Activated T-cell treated with anti-CD3 and anti-CD28 coated beads, Interleukin-2, amount 50 U/mL, for 72 hours (primary cell): ENCODE measurements at places on chromosomes 3 and 15. TPM values are rescaled to one million over a fixed set of nuclear protein-coding genes. Genes with fewer than 3 reads are reported as not detected.
A peak's percentile ranks its signal among the peaks of the same experiment; 100 is the strongest.

The CCDC191 gene
- 5.4 TPM for total RNA-seq

DNA sequence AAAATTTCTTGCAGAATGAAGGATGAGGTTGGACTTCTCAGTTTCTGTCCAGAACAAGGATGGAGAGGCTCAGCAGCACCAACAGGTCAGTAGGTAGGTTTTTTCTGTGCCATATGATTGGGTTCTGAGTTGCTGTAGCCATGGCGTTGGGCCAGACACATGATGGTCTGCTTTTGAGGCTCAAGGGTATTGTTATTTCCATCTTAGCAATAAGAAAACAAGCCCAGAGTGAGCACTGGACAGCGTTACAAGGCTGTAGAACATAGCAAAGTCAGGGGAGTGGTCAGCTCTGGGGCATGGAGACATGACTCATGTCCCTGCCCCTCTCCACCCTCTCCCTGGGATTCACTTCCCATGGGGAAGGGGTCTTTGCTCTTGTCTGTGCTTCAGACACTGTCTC lies 137.6 kb upstream of the TOPAZ1 start:
- no peak for DNase-seq

The SUSD5 gene
- not detected for total RNA-seq

DNA sequence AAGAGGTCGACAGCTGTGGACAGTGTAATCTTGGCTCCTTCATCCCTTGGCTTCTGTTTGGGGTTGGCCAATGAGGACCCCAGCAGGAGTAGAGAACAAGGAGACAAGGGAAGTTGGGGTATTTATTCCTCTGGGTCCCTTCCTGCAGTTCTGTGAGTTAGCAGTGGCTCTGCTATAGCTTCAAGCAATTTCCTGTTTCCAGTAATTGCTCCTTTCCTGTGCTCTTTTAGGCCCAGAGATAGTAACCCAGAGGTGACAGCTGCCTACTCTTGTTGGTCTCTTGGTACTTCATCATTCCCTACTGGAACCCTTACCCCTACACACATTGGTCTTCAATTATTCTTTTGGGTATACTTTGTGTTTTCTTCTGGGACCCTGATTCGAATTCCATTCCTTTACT lies 92.9 kb downstream of the NR1D2 start:
- no peak for DNase-seq

The ITGA11 gene
- 0.58 TPM for total RNA-seq

- DNase-seq: no peak
These were observed 72.7 kb downstream of the TP63 start for GRCh38 chr3:189703865-189704264.

DNA sequence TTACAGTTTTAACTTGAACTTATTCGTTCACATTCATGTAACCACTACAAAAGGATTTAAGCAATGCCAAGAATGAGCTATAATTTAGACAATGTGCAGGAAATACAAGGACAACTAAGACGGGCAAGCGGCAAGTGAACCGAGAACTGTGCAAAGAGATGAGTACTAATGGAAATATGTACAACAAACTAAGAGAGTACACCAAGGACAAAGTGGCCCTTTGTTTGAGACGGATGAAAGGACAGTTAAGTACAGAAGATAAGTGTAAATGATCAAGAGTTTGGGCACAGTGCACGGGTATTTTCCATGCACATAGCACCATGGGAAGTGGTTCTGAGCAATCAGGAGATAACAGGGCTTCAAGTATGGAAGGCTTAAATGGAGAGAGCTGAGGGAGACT lies 281.7 kb downstream of the ROBO2 start:
- no peak for DNase-seq

DNA sequence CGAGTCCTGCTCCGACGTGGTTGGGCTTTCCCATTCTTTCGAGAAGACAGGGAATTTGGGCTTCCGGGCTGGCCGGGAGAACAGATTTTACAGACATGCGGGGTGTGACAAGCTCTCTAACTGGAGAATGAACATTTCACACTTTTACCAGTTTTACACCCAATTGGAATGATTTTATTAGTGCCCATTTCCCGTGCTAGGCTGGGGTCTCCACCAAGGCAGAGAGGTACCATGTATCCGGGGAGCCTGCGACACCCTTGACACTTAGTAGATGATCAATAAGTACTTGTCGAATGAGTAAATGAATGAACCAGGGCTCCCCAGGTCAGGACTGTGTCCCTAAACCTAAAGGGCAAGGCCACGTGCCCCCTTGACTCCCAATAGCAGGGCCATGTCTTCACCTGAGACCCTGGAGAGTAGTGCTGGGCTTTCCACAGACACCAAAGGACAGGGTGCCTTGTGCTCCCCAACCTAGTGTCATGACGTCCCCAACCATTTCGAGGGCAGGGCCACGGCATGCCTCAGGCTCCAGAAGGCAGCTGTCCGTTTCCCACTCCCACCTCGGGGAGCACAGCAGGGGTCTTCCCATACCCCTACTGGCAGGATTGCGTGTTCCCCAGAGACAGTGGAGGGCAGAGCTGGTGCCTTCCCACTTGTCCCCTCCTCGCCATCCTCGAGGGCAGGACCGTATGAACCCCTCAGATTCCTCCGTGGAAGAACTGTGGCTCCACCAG lies 679 bp upstream of the MYD88 start:
- DNase-seq: peak; percentile 29

The TMEM42 gene
- total RNA-seq: 22.4 TPM

The PARP3 gene
- 22.9 TPM for total RNA-seq

DNA sequence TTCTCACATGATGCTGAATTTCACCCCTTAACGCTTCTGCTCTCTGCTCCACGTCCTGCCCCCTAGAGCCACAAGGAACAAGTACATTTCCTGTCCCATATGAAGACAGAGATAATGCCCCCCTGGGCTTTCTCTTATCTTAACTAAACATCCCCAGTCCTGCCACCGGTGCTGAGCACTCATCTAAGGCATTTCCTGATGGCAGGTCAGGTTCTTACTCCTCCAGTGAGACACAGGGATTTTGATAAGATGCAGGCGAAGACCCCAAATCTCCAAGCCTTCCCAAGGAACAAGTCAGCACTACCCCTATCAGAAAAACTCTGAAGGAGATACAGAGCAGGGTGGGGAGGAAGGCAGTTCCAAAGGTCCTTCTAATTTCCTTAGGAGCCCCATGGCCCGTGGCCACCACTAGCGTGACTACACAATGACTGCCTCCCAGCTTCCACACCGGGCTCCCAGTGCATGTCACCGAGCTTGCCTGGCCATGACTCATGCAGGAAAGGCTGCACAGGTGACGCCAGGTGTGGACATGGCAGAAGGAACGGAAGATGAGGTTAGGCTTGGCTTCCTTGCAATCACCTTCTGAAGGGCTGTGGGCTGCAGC lies 152.9 kb downstream of the XXYLT1 start:
- DNase-seq: no peak

- DNase-seq: no peak
These were observed 5.5 kb downstream of the SMAD6 start for GRCh38 chr15:66707310-66708082.

GRCh38 chr15:31523655-31524049 lies 197.0 kb downstream of the KLF13 start:
- no peak for DNase-seq

GRCh38 chr3:7618606-7619005 lies 757.7 kb downstream of the GRM7 start:
- no peak for DNase-seq

GRCh38 chr15:57861034-57861638 lies 154.6 kb downstream of the POLR2M start:
- peak; percentile 12 for DNase-seq

The SNAP23 gene
- total RNA-seq: 72.0 TPM

The TMEM158 gene
- total RNA-seq: not detected

- no peak for DNase-seq
These were observed 55.7 kb downstream of the GALK2 start for GRCh38 chr15:49225572-49226281.

The DUT gene
- total RNA-seq: 288 TPM

- DNase-seq: no peak
These were observed 888.9 kb downstream of the SQOR start for GRCh38 chr15:46523701-46524100.

The SOX2 gene
- 0.16 TPM for total RNA-seq

DNA sequence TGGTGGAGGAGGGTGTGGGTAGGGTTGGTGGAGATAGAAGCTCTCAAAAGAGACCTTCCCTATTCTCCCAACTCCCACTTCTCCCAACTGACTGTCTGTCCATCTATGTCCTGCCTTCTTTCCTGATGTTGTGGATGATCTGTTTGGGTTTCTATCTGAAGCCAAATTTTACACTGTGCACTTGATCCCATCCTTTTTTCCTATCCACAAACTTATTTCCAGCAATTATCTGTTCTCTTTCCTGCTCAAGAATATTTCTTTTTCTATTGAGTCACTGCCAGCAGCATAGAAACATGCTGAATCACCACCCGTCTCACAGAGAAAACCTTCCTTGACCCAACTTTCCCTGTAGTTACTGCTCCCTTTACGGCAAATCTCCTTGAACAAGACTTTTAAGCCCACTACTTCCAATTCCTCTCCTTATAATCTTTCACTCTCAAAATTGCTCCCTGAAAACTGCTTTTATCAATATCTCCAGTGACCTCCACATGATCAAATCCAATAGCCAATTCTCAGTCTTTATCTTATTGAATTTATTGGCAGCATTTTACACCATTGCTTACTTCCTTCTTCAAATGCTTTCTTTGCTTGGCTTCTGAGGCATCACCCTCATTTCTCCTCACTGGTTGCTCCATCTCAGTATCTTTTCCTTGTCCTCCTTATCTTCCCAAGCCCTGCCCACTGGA lies 141.2 kb upstream of the SLC7A14 start:
- no peak for DNase-seq

GRCh38 chr3:134064081-134064480 lies 34.4 kb upstream of the SLCO2A1 start:
- DNase-seq: no peak

The TJP1 gene
- total RNA-seq: 0.16 TPM

The PAQR5 gene
- total RNA-seq: not detected

- DNase-seq: no peak
These were observed 3.0 kb downstream of the RPL32 start for GRCh38 chr3:12838179-12838965.

DNA sequence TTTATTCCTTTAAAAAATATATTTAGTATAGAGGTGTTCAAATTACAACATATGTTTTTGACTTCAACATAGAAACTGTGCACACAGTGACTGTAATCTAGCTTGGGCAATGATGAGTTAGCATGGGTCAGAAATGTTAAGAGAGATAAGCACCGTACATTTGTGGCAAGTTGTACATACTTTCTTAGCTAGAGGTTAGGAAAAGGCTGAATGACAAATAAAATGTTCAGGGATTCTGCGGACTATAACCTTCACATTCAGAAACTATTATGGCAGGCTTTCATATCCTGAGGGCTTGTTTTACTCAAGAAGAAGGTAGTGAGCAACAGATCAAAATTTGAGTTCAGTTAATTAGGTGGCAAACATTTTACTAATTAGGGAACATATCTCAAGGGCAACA lies 379.7 kb upstream of the EPHA6 start:
- no peak for DNase-seq

DNA sequence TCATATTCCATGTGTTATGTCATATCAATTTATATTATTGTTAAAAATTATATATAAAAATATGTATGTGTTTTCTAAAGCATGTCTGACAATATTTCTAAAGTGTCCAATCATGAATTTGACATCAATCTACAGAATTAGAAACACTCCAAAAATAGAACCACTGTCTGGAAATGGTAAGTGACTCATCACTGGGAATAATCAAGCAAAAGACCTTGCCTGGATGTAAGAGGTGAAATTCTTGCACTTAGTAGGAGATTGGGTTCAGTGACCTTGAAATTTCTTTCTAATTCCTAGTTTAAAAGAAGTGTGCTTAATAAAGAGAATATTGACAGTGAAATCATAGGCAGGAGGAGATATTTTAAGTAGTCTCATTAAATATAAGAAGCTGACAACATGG lies 188.8 kb downstream of the ZNF385D start:
- no peak for DNase-seq

GRCh38 chr3:109278141-109278540 lies 38.2 kb downstream of the DPPA2 start:
- no peak for DNase-seq

- no peak for DNase-seq
These were observed 270.4 kb downstream of the ZBBX start for GRCh38 chr3:167109746-167110145.

DNA sequence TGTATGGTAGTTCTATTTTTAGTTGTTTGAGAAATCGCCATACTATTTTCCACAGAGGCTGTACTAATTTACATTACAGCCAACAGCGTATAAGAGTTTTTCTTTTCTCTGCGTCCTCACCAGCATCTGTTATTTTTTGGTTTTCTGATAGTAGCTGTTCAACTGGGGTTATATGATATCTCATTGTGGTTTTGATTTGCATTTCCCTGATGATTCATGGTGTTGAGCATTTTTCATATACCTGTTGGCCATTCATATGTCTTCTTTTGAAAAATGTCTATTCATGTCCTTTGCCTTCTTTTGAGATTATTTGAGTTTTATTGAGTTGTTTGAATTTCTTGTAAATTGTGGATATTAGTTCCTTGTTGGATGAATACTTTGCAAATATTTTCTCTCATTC lies 114.6 kb downstream of the LRRK1 start:
- no peak for DNase-seq

The GJD2 gene
- total RNA-seq: not detected

The FEZF2 gene
- total RNA-seq: not detected

The SLC22A13 gene
- 1.0 TPM for total RNA-seq

DNA sequence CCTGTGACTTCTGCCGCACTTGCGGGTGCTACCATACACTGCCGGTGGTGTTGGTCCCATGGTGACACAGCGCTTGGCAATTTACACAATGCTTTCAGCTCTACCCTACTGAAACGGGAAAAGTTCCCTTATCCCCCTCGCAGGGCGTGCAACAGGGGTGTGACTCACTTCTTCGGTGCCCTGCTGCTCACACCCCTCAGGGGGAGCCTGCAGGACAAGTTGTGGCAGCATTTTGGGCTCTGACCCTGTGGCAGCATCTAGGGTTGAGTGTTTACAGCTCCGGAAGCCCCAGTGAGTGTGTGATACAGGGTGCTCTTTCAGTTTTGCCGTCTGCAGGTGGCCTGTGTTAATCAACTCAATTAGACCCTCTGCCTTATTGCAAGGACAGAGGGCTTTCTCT lies 324.7 kb upstream of the RGMA start:
- DNase-seq: no peak
